K562 (cell line): ENCODE measurements at places on chromosomes 5 and 9.

DNA sequence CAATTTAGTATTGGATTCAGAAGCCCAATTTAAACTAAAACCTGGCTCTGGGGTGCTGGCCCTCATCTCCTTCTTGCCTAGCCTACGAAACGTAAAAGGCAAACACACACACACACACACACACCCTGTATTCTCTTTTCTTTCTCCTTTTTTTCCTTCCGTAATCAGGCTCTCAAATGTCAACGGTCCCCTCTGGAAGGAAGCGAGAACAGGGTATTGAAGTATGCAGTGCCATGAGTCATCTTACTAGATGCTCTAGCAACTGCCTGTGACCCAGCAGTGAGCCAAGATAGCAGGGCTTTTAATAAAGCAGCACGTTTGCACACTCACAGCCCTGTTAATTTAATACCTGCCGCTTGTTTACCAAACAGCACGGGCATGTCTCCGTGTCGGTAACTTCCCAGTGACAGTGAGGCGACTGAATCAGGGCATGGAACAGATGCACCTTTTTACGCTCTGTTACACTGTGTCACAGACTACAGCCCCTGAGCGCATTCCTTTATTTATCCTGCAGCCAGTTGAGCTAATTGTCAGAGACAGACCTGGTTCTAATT is 243.8 kb downstream of the BNC2 start:
- no peak for DNase-seq

GRCh38 chr5:103668281-103668680 is 105.7 kb upstream of the NUDT12 start:
- no peak for DNase-seq

DNA sequence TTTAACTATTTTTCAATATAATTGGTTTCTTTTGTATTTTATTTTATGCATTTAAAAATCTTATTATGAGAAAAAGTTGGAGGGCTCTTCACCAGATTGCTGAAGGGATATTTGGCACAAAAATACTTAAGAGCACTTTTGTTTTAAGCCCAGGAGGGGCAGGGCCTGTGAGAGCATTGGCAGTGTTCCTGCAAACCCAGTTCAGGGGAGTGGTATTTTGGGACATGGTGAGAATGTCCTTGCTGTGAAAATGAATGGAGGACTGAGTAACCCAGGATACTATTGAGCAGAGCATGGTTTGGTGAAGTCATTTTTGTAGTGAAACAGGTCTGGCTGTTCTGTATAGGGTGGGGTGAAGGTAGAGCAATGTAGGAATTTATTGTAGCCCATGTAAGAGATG is 121.4 kb downstream of the KCTD16 start:
- no peak for DNase-seq

GRCh38 chr9:113548221-113549041 is 84.9 kb downstream of the RGS3 start:
- DNase-seq = no peak

DNA sequence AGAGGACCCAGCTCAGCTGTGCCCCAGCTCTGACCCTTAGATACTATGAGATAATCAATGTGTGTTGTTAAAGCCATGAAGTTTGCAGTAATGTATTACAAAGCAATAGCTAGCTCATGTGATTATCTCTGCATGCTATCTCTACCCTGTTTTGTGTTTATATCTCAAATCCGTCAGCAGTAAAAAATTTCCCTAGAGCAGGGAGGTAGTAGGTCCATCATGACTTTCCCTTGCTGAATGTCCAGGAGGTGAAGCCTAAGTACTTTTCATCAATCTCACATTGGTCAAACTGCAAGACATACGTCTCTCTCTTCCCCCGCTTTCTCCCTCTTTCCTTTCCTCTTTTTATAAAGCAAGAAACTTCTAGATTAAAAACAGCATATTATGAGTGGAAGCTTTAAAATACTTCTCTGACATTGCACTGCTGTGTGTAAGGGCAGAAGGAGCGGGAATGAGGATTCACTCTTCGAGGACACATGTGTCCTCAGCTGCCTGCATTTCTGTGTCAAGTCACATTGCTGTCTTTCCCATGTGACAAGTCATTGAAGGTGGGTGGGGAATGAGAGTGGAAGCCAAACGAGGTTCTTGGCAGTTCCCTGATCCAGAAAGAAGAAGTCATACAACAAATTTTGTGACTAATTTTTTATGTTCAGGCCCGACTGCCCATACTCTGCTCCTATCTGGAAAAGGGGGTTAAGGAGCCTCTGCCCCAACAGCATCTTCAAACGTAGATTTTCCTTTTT is 93.1 kb upstream of the RETREG1 start:
- DNase-seq = no peak

- DNase-seq = no peak
Measured at GRCh38 chr5:30103052-30103451, 1090.4 kb upstream of the CDH6 start.

DNA sequence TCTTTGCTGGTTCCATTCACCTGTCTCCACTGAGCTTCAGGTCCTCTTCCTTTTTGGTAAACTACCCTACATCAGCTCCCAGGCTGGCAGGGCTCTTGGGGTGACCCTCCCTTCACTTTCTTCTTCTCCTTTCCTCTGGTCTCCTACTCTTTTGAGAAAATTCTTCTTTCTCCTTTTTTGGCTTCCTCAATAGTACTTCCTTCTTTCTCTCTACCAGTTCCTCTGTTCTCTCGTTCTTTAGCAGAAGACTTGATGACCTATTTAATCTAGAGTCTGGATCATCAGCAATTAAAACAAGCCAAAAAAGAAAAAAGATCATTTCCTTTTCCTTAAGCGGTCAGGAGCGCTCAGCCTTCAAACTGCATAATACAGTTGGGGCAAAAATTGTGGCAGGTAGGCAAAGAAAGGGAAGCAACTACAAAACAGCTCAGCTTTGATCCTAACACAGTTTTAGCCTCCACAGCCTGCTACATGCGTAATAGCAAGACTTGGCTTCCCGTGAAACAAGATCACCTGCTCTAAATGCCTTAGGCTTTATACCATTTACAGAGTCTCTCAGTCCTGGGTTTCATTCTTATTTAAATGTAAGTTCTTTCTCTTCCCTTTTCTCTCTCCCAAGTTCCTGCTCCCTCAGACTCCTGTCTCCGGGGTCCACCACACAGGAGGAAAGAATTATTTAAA is 14.0 kb upstream of the GSN start:
- DNase-seq = no peak

DNA sequence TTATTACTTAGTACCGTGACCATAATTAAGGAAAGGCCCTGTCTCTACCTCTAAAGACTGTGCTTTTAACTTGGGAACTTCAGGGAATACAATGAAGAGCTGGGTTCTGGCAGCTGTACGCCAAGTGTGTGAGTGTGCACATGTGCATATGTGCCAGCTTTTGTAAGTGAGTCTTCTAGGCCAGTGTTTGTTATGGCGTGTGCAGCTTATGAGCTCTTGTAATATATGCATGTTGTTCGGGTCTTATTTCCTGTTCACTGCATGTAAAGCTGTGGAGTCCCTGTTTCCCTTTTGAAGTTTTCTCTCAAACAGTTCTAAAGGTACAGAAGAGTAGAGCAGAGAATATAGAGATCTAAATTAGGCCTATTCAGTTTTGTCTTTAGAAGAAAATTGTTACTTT is 30.5 kb downstream of the TGFBR1 start:
- no peak for DNase-seq

DNA sequence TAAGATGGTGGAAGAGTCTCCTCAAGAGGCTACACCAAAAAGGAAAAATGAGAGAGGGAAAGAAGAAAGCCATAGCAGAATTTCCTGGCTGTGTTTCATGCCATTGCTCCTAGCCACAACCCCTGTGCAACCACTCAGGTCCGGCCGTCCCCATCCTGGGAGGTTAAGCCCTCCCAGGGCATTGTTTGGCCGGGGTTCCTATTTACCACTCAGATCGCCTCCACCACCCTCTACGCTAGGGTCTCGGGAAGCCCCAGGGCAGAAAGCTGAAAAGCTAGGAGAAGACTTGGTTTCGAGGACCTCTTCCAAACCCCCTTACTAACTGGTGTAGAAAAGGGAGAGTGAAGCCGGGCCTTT is 715 bp downstream of the RC3H2 start:
- no peak for DNase-seq

DNA sequence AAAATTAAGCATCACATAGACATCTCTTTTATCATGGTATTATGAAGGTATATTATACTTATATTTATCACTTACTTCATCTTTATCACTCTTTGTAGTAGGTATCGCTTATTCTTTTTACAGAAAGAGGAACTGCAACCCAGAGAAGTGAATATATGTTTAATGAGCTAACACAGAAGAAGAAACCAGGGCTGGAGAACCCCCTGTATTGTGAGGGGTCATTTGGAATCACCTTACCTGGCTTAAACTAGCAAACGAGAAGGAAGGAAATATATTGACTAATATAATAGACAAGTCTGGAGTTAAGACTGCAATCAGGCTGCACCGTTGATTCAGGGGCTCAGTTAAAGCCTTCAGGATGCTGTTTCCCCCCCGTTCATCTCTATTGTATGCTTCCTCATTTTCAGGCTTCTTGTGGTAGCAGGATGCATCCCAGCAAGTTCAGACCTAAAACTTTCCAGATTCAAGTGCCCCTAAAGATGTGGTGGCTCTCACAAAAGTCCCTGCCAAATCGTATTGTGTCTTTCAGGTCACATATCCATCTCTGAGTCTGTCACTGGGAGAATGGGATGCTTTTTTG is 146.4 kb downstream of the GCNT1 start:
- DNase-seq = no peak

- no peak for DNase-seq
Measured at GRCh38 chr9:2957656-2958200, 113.8 kb upstream of the PUM3 start.

DNA sequence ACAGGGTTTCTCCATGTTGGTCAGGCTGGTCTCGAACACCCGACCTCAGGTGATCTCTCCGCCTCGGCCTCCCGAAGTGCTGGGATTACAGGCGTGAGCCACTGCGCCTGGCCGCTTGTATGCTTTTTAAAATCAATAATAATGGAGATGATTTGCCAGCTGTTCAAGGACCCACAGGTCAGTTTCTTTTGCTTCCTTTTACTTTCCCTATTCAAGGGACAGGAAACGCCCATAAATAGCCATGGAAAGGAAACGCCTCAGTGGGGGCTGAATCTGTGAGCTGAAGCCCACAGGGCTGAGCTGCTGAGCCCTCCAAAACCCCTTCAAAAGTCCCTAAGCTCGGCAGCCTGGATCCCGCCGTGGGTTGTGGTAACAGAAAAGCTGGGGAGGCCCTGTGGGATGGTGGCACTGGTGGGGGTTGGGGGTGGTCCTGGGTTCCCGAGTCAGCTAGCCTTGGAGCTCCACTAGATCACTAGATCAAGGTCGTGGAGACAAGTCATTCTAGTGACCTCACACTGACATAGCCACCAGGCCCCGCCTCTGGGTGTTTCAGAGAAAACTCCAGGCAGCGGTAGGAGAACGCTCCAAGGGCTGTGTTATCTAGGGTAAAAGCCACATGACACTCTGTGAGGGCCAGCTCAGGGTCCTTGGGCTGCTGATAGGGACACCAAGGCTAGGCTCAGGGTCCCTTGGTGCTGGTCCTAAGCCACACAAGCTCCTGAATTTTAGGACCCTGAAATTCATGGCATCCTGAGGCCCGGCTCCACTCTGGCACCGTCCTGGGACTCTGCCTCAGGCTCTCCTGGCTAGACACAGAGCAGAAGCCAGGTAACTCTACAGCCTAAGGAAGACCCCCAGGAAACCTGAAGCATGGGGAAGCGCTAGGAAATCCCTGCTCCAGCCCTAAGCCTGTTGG is 18.0 kb upstream of the DUSP1 start:
- DNase-seq = peak; percentile 84

GRCh38 chr5:178271726-178272479 is 39.3 kb upstream of the PHYKPL start:
- DNase-seq = no peak

DNA sequence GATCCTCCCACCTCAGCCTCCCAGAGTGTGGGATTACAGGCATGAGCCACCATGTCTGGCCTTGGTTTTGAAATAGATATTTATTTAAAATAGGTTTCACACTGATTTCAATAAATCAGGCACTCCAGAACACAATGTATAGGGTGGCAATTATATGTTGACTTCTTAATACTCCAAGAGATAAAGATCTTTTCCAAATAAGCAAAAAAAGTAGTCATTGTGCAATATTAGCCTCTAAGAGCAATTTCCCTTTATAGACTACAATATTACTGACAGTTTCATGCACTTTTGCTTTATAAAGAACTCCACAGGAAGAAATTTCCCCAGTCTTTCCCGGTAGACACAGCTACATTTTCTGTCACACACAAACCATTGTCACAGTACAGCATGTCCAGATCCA is 23.4 kb upstream of the RUFY1 start:
- no peak for DNase-seq

- no peak for DNase-seq
Measured at GRCh38 chr5:82812575-82812974, 264.6 kb downstream of the TMEM167A start.

DNA sequence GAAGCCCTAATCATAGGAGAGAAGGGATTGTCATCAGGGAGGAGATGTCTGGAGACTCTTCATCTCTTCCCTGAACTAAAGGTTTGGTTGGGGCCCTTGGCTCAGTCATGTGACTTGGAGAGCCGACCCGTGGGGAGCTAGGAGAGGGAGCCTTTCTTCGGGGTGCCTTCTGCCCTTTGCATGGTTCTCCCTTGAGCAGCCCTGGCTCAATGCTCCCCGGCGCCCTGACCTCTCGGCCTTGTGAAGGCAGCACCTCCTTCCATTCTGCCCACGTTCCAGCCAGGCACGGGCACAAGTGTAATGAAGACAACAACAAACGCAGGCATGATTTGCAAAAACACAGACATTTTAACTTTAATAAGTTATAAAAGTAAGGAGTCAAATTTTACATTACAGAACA is 50.4 kb downstream of the ZNF354C start:
- DNase-seq = no peak

DNA sequence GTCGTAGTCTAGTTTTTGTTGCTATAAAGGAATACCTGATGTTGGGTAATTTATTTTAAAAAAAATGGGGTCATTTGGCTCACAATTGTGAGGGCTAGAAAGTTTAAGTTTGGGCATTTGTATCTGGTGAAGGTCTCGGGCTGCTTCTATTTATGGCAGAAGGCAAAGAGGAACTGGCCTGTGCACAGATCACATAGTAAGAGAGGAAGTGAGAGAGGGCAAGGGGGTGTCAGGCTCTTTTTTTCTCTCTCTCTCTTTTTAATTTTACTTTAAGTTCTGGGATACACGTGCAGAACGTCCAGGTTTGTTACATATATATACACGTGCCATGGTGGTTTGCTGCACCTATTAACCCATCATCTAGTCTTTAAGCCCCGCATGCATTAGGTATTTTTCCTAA is 453.3 kb downstream of the DIRAS2 start:
- DNase-seq = no peak

- DNase-seq = no peak
Measured at GRCh38 chr5:115842089-115842935, 577 bp downstream of the AP3S1 start.

- no peak for DNase-seq
Measured at GRCh38 chr5:173328844-173329490, 753 bp upstream of the STC2 start.

- DNase-seq = no peak
Measured at GRCh38 chr9:96304230-96304629, 2.3 kb upstream of the HSD17B3 start.
